ENCODE measurements at places on chromosomes 6 and 20. TPM values are rescaled to one million over a fixed set of nuclear protein-coding genes. Genes with fewer than 3 reads are reported as not detected.

TSHZ2 gene
- total RNA-seq: 0.23 TPM

DPPA5 gene
- not detected for total RNA-seq

KCNG1 gene
- total RNA-seq: 5.7 TPM

OTOR gene
- not detected for total RNA-seq

DEFB132 gene
- total RNA-seq: not detected

MTG2 gene
- 31.6 TPM for total RNA-seq

TTBK1 gene
- total RNA-seq: not detected

RNF39 gene
- not detected for total RNA-seq

VGLL2 gene
- total RNA-seq: not detected

COL9A1 gene
- not detected for total RNA-seq

POU5F1 gene
- 26.0 TPM for total RNA-seq

HELZ2 gene
- 30.3 TPM for total RNA-seq

- no peak for DNase-seq
These were observed 29.9 kb downstream of the COX4I2 start for GRCh38 chr20:31667315-31668285.

GRCh38 chr6:69456086-69456485, 340.7 kb downstream of the LMBRD1 start:
- DNase-seq: no peak

GRCh38 chr20:50865591-50865990, 65.6 kb downstream of the ADNP start:
- no peak for DNase-seq

DNA sequence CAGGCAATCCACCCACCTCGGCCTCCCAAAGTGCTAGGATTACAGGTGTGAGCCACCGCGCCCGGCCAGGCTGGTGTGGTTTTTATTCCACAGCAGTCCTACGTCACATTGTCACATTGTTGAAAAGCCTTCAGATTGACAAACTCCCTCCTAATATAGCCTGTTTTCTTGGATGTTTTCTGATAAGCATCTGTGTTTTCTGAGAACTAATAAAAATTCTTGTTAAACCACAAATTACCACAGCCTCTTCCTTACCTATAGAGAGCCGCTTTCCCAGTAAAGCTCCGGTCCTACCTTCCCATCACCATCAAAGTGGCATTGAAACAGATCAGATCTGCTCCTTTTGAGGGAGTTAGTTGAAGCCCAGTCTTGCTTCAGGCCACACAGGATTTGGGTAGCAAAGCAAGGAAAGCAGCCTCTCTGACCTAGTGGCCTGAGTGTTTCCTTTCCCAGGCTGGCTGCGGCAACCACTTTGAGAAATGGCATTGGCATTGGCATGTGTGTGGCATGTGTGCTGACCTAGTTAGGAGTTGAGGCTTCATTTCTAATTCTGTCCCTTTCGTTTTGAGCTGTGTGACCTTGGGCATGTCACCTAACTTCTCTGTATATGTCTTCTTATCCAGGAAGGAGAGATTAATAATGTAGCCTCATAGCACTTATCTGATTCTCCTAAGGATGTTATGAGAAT, 1.7 kb upstream of the PKIG start:
- DNase-seq: no peak

GRCh38 chr6:99344289-99344688, 5.2 kb downstream of the FAXC start:
- DNase-seq: peak; percentile 73

DNA sequence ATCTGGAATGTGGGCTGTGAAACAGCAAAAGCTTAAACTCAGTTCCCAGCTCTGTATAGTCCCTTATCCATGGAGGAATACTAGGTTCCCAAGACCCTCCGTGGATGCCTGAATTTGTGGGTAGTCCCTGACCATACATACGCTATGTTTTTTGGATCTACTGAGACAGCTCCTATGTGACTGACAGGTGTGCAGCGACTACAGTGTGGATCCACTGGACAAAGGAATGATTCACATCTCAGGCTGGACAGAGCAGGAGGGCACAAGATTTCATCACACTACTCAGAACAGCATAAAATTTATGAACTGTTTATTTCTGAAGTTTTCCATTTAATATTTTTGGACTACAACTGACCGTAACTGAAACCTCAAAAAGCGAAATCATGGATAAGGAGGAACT, 125.3 kb downstream of the MAP7 start:
- no peak for DNase-seq

DNA sequence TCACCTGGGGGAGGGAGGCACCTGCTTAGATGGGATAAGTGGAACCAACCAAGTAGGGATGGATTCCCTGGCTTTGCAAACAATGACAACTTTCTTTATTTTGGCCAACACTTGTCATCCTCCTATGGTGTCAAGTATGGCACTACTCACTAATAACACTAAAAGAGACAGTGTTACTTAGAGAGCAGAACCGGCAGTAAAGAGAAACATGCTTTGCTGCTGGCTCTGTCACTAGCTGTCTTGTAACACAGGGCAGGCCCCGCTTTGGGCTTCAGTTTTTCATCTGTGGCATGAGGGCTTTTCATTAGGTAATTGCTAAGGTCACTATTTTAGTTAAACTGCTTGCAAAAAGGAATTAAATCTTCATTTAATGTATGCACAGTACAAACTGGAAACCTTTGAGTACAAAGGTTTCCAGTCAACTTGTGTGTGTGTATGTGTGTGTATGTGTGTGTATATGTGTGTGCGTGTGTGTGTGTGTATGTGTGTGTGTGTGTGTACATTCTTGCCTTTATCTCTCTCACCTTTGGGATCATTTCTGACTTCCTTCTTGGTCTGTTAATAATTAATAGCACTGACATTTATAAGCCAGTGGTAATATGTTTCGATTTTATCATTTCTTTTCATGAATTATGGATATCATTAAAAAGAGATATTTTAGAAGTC, 64.7 kb downstream of the BTBD3 start:
- DNase-seq: peak; percentile 8

DNA sequence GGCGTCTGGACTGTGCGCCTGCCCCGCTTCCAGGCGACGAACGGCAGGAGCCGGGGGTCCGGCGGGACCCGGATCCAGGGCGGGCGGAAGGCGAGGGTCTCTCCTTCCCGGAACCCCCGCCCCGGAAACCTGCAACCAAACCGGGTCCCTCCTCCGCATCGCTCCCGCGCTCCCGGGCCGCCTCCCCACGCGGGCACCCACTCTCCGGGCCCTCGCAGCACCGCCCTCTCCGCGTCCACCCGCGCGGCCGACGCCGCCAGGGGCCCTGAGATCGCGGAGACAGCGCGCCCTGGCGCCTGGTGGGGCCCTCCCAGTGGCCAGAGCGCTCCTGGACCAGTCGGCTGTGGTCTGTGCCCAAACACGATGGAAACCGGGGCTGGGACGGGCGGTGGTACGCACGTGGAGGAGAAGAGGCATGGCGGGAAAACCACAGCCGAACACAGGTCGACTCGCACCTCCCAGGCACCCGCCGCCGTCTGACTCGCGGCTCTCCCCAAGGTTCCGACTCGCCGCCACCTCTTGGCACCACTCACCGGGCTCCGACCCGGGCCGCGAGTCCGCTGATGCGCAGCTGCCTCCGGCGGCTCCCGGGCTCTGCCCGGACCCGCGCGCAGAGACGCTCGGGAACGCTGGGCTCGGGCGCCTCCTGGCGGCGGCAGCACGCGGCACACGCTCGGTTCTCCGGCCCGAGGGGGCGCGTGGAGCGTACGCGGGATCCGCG, 7.9 kb downstream of the NKX2-2 start:
- no peak for DNase-seq

DNA sequence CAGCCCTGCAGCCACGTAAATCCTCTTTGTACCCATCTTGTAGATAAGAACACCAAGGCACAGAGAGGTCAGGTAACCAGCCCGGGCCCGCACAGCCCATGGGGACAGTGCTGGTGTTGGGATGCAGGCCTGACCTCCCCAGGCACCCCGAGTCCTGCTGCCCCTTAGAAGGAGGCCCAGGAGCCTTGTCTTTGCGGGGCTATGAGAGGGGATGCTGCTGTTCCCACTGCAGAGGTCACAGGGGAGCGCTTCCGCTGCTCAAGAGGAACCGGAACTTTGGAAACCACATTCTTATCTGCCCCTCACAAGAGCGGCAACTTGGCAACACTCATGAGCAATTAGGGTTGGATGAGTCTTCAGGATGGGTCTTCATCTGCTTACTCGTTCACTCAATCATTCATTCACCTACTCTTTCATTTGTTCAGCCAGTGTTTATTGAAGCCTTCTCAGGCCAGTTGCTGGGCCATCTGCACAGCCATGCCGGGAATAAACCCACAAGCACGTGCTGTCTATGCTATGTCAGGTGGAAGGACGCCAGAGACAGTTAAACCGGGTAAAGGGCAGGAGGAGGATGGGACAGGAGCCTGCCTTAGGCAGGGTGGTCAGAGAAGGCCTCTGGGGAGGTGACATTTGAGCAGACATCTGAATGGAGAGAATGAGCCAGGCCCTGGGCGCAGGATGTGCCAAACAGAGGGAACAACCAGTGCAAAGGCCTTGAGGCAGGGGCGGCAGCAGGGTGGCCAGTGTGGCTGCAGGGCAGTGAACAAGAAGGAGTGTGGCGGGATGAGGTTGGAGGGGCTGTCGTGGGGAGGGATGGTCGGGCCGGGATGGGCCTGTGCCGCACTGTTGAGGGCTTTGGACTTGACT, 60.8 kb downstream of the RBM38 start:
- DNase-seq: no peak

GRCh38 chr20:53084408-53084997, 112.3 kb downstream of the TSHZ2 start:
- DNase-seq: no peak

DNA sequence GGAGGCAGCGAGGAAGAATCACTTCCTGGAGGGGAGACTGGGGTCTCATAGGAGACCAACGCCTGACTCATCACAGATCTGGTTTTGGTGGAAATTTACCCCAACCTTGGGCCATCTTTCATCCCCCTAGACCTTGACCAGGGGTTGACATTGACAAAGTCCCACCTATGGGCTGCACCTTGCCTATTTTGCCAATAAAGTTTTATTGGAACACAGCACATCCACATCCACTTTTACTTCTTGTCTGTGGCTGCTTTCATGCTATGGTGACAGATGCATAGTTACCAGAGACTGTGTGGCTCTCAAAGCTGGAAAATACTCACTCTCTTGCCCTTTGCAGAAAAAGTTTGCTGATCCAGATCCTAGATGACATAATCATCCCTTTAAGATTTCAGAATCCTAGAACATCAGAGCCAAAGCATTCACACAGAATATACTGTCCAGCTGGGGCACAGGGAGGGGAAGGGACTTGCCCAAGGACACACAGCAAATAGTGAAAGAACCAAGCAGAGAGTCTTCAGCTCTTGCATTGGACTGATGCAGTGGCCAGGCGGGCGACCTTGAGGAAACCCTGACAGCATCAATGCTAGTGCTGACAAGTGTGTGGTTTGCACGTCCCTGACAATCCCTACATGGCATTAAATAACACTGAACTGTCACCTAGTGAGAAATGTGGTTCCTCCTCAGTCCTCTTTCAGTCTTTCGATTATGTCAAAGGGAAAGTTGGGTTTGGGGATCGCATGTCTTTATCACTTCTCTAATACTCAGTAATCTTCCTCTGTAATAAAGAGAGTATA, 41.2 kb downstream of the CD40 start:
- no peak for DNase-seq

- no peak for DNase-seq
These were observed 217.7 kb upstream of the LRFN2 start for GRCh38 chr6:40804905-40805304.

DNA sequence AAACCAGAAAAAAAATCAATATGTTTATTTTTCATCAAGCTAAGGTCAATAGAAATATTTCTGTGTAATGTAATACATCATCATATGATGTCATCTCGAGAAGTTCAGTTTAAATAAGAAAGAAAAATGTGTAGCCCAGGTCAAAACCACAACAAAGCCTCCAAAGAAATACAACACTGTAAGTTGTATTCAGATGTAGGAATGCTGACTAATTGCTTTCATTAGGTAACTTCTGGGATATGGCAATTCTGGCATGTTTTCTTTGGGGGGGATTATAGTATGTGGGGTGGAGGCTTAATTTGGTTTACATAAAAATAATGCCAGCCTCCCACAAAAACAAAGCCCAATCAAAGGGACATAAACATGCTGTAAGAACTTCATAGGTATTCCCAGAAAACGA, 881.8 kb upstream of the CITED2 start:
- DNase-seq: no peak

GRCh38 chr6:132952031-132952867, 137.9 kb downstream of the RPS12 start:
- no peak for DNase-seq

DNA sequence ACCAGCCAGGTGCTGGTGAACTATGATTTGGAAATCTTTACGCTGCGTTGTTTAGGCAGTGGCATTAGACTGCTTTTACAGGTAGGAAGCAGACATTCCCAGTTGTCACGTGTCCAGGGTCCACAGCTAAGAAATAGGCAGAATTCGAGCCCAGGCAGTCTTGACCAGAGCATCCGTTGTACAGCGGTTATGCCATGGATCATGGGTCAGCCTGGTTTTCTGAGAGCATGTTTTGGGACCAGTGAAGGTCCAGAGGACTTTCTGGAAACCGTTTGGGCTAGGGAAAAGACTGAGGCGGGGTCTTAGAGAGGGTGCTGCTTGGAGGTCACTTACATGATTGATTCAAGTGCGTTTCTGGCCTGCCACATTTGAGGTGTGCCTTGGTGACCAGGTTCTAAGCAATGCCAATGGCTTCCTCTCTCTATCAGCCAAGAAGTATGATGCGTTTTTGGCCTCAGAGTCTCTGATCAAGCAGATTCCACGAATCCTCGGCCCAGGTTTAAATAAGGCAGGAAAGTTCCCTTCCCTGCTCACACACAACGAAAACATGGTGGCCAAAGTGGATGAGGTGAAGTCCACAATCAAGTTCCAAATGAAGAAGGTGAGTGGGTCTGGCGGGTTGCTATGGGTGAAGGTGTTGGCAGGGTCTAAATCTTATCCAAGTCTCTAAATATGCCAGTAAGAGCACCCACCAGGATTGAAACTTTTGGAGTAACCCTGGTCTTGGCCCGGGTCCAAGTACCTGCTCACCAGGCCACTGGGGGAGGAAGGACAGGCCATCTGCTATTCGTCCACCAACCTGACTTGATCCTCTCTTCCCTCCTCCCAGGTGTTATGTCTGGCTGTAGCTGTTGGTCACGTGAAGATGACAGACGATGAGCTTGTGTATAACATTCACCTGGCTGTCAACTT, 1.8 kb downstream of the RPL10A start:
- no peak for DNase-seq

GRCh38 chr6:82629921-82630320, 266.3 kb downstream of the TPBG start:
- no peak for DNase-seq

GRCh38 chr20:60030471-60030870, 72.2 kb downstream of the CDH26 start:
- no peak for DNase-seq
